Ammon's horn (tissue), 1 donor: ENCODE measurements at places on chromosomes 2 and 18.
A peak's percentile ranks its signal among the peaks of the same experiment; 100 is the strongest.

DNA sequence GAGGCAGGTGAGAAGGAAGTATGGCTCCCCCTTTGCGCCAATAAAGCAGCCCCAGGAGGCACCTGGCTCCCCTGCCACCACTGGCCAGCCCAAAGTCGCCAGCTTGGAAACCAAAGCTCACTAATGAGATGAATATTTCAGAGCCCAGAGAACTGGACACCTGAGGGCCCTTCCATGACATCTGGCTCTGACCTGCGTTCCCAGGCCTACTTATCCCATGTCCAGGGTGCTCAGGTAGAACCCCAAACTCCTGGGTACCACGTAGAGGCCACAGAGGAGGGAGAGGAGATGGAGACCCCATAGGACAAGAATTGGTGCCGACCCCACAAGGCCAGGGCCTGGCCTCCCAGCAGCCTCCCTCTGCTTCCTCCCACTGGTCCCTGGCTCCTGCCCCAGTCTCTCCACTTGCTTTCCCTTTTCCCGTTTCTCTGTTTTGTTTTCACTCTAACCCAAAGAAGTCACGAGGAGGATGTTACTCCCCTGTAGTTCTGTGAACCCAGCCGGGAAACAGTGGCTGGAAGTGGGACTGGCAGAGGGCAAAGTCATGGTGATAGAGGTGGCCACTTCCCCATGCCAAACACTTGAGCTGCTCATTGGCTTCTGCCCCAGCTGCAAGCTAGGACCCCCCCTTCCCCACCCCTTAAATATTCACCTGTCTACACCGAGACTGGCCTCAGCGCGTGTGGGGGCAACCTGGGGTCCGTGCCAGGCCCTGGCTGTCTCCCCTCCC lies 820 bp downstream of the TMBIM1 start:
- peak; percentile 52 for DNase-seq

DNA sequence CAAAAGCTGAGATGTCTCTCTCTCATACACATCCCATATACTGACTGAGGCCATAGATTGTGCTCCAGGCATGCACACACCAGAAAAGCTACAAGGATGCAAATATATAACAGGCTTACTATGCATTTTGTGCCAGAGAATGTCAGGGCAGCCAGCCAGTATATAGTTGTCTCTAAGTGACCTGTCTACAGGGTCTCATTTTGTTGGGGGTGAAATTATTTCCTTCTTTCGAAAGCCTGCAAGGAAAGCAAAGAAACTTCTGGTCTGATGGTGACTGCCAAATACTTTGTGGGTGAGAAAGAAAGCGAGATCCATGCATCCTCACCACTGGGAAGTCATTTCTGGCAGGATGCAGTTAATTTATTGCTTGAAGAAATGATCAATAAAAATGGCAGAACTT lies 70.2 kb downstream of the CDCA7 start:
- DNase-seq: no peak

DNA sequence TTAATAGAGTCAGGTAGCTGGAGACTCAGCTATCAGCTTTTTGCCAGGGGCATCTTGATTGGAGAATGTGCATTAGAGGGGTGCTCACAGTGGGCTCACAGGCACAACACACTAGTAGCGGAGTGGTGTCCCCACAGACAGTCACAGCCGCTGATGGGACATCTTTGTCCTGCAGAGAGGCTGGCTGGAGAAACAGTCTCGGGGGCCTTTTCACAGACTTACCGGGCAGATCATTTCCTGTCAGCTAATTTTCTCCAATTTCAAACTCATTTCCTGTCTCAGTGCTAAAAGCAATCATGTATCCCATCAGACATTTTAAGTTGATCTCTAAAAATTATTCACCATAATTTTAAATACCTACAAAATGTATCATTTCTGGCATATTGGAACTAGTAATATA lies 562.6 kb downstream of the DCDC2C start:
- no peak for DNase-seq

DNA sequence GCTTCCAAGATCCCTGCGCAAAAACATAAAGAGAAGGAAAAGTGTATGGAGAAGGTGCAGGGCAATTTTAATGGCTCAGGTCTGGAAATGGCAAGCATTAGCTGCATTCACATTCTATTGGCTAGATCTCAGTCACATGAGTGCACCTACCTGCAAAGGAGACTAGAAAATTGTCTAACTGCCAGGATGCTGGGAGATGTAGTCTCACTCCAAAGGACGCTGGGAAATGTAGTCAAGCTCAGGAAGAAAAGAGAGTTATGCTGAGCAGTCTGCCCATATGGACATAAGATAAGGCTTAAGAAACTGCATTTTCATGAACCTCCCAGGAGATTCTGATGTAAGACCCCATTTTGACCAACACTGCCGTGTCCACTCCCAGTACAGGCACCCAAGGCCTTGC lies 9.5 kb upstream of the KLHL29 start:
- DNase-seq: no peak

GRCh38 chr2:223469270-223470046 lies 132.7 kb downstream of the SCG2 start:
- no peak for DNase-seq

DNA sequence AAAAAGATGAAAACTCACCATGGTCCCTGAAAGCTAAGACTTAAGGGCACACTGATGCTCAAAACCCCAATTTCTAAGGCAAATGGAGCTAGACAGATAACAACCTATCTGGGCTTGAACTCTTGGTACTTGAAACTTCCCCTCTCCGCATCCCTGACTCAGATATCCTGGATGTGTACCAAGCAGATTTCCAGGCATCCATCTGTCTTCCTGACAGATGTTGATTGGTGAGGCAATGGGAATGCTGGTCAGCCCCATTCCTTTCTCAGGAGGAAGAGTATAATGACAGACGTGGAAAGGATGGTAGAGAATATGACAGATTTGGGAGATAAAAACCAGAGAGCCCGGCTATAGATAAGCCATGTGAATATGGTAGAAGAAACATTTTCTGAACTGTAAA lies 69.2 kb downstream of the ADD2 start:
- DNase-seq: no peak

- DNase-seq: no peak
Observed at GRCh38 chr2:55865096-55865835, 58.3 kb downstream of the EFEMP1 start.

- DNase-seq: no peak
Observed at GRCh38 chr18:33146014-33146413, 294.5 kb downstream of the CCDC178 start.

- no peak for DNase-seq
Observed at GRCh38 chr2:224436634-224437033, 34.7 kb upstream of the FAM124B start.

DNA sequence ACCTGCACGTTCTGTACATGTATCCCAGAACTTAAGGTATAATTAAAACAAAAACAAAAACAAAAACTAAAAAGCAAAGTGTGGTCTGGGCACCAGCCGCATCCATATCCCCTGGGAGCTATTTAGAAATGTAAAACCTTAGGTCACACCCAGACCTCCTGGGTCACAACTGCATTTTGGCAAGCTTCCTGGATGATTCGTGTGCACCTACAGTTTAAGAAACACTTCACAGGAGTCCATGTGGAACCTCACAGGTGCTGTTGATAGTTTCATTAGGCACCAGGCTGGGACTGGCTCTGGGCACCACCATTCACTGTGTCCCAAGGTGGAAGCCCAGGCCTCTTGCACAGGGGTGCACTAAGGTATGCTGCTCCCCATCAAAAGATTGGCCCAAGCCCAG lies 103.6 kb upstream of the BOD1L2 start:
- no peak for DNase-seq

DNA sequence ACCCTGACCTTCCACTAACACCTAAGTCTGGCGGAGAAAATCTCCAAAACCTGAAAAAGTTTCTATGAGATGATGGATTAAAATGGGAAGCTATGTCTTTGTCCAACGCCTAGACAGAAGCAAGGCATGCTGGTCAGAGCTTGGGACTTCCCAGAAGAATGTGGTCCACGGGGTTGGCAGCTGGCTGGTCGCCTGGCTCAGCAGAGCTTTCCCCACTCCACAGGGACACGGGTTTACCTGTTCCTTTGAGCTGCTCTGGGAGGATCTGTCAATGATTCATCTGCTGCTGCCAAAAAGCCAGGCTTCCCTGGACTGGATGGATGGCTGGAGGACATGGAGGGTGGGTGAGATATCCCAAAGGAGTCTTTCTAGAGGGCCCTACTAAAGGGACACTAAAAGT lies 10.8 kb downstream of the MBOAT2 start:
- DNase-seq: no peak

- DNase-seq: no peak
Observed at GRCh38 chr2:143796051-143796450, 666.8 kb downstream of the ARHGAP15 start.

DNA sequence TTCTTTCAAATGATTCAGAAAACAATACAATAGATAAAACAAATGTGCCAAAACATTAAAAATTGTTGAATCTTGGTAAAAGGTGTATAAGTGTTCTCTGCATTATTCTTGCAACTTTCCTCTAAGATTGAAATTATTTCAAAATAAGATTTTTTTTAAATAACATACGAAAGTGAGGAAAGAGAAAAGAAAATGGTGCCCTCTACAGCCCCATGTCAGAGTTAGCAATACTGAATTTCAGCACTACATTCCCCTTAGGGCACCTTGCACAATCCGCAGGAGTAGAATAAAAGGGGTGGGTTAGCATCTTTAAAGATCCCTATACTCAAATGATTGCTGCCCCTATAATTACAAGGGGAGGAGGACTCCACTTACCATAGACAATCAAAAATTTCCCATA lies 433.7 kb downstream of the BCL11A start:
- DNase-seq: no peak

GRCh38 chr18:74040459-74041332 lies 106.9 kb downstream of the FBXO15 start:
- DNase-seq: no peak

DNA sequence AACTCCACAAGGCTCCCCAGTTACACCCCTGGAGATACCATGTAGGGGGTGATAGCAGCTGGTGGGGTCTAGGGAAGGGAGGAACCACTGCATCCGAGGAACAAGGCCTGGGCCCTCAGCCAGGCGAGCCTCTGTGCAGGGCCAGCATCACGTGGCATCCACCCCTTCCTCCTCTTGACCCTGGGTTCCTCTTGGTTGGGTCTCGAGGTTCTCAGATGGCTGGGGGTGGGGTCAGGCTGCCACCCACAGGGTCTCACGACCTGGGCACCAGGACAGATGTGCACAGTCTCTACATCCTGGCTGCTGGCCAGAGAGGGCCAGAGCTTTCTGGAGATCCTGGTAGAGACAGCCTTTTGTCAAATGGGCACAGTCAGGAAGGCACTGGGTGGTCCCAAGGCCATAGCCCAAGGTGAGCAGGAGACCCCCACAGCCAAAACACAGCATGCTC lies 10.4 kb downstream of the HS6ST1 start:
- peak; percentile 71 for DNase-seq

GRCh38 chr2:81206216-81206615 lies 901.7 kb upstream of the LRRTM1 start:
- DNase-seq: no peak

- DNase-seq: peak; percentile 71
Observed at GRCh38 chr2:233061591-233062450, 1.7 kb downstream of the INPP5D start.

GRCh38 chr18:76405681-76406356 lies 89.2 kb downstream of the ZNF516 start:
- no peak for DNase-seq

DNA sequence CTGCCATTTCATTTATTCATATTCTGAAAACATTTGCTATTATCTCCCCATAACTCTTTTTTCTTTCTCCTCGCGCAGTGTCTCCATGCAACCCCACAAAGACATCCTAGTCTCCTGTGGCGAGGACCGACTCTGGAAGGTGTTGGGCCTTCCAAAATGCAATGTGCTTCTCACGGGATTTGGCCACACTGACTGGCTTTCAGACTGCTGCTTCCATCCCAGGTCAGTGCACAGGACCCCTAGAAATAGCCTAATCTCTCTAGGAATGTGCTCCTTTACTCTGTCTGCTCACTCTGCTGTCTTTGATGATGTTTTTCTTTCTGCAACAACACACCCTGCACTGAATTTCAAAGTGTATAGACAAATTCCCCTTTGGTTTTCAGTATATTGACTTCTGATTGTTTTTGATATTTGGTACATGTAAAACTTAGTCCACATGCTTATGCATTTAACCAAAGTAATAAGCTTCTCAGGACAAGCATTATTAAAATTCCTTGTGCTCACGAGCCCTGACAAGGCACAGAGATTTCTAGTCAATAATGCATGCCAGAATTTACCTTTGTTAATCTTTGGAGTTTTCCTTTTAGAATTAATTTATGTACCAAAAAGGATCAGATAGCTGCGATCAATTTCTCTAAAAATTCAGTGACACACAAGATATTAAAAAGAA lies 548.3 kb upstream of the VWC2L start:
- no peak for DNase-seq

DNA sequence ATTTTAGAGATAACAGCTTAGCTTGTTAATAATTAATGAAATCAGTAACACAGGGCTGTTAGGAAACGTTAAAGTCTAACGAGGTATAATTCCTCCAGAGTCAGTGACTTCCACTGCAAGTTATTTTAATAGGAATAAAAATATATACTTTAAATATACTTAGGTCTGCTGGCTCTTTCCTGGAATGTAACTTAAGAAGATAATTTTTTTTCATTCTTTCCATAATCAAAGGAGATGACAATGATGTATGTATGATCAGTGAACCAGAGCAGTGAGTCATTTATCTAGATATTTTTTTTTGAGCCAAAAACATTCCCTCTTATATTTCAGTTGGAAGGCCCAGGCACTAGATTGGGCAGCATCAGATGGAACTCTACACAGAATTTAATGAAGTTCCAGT lies 104.2 kb upstream of the LYPD1 start:
- no peak for DNase-seq

DNA sequence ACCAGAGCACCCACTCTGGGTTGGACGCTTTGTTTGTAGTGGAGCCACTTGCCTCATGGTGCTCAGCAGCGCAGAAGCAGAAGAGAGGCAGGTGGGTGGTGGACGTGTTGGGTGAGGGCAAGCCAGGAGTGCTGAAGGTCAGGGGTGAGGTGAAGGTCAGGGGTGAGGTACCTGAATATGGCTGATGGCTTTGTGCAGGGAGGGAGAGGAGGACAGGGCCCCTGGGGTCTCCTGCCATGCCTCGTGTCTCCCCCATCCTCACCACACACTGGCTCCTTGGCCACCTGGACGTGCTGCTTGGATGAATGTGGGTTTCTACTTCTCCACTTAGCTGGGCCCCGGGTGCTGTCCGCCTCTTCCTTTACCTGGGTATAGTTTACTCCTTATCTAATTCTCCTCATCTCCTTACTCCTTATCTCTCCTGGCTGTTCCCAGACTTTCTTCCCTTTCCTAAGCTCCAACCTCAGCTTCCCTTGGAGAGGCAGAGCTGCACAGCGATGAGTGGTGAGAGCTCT lies 68.1 kb downstream of the DYSF start:
- DNase-seq: no peak

GRCh38 chr2:226122041-226122440 lies 677.6 kb downstream of the IRS1 start:
- no peak for DNase-seq

GRCh38 chr18:27645929-27646328 lies 460.8 kb upstream of the CHST9 start:
- DNase-seq: no peak
